HL-60 (cell line): ENCODE measurements at places on chromosomes 1 and 21.

- DNase-seq = no peak
These were observed 392 bp downstream of the GSTM2 start for GRCh38 chr1:109668123-109668775.

DNA sequence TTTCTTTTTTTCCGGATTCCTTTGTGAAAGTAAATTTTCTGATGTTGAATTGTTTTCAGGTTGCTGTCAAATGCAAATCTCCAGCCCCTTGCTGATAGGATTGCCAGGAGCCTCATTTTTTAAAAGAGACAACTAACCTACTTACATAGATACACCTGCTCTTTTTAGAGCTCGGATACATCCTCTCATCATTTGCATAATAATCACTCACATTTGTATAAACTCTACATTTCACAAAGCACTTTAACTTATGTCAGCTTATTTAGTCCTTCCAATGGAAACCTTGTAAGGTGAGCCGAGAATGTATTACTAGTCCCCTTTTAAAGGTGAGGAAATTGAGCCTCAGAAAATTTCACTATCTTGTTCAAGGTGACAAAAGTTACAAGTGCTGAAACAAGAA, 84.8 kb downstream of the KCTD3 start:
- DNase-seq = no peak

- no peak for DNase-seq
These were observed 88.2 kb upstream of the ABCD3 start for GRCh38 chr1:94329986-94330385.

DNA sequence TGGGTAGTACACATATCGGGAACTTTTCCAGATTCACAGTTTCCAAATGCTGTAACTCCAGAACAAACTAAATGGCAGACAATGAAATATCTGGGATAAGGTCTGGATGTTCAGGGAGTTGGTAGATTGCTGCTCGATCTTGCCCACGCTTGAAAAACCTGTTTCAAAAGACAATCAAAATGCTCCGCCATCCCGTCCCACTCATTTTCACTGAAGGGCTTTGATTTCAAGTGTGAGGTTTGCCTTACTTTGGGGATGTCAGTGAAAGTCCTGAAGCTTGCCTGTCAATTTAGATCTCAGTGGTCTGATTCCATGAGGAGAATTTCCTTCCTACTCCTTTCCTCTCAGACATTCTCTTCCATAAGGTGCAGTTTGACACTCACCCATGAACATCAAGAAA, 236.3 kb upstream of the KCNK2 start:
- no peak for DNase-seq

DNA sequence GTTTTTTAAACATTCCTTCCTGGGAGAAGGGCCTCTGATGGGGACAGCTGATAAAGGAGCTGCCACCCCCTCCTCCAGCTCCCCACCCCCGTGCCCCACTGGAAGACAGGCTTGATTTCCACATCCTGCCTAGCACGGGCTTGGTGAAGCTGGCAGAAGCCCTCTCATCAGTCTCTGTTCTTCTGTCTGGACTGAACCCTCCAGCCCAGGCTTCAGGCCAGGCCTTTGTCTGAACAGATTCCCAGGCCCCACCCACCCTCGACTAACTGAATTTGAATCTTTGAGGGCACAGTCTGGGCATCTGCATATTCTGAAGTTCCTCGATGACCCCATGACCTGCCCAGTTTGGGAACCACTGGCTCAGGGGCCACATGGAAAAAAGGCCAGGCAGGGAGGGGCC, 75.3 kb downstream of the CD58 start:
- DNase-seq = no peak

- no peak for DNase-seq
These were observed 143.0 kb downstream of the RERE start for GRCh38 chr1:8674481-8674880.

- DNase-seq = no peak
These were observed 106.9 kb upstream of the F3 start for GRCh38 chr1:94648225-94649007.

DNA sequence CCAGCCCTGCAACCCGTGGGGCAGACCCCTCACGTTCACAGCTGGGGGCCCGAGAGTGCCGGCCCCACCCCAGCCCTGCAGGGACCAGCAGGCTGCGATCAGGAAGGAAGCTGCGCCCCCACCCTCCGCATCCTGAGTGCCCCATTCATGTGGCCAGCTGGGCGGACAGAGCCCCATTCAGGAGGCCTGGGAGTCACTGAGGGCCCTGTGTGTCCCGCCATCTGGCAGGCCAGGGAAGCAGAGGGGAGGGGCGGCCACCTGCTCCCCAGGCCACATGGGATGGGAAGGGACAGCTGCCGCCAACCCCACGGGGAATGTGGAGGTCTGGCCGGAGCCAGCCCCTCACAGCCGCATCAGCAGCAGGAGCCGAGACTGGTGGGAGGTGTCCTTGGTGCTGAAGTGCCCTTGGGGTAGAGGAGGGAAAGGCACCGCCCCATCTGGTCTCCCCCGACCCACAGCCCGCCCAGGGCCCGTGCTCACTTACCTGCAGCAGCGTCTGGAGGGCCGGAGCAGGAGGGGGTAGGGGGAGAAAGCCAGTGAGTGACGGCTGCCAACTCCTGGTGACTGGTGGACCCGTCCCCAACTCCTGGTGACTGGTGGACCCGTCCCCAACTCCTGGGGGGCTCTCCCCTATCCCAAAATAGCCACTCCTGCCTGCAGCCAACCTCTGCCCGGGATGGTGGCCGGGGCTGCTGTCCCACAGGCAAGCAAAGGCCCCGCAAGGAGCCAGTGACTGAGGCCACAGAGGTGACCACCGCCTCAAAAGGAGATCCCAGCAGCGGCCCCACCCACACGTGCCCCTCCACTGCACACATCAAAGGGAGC, 8.7 kb downstream of the ACAP3 start:
- DNase-seq = no peak

- peak; percentile 18 for DNase-seq
These were observed 182.4 kb downstream of the MIS18A start for GRCh38 chr21:32096411-32096810.

GRCh38 chr21:41983229-41983628, 26.9 kb downstream of the ZBTB21 start:
- no peak for DNase-seq

GRCh38 chr1:116252785-116253184, 120.3 kb upstream of the ATP1A1 start:
- DNase-seq = no peak

- no peak for DNase-seq
These were observed 366.8 kb downstream of the PTBP2 start for GRCh38 chr1:97088391-97088790.

DNA sequence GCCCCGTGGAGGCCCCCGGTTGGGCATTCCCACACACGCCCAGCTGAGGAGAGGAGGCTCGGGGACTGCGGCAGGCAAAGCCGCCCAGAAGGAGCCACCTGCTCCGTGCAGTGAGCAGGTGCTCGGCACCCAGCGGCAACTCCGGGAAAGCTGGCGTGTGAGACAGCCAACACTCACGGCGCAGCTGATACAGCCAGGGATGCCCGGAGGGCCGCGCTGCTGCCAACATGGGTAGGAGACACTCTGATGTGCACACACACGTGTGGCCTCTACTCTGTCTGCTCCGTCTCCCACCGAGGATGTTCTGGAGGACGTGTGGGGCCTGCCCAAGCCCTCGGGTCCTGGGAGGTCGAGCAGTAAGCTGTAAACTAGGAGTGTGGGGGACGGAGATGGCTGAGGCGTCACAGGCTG, 12.9 kb downstream of the MORN1 start:
- DNase-seq = no peak

- DNase-seq = peak; percentile 97
These were observed 5.3 kb downstream of the ADIPOR1 start for GRCh38 chr1:202952818-202953217.

GRCh38 chr1:185376288-185376687, 59.2 kb upstream of the IVNS1ABP start:
- DNase-seq = no peak

DNA sequence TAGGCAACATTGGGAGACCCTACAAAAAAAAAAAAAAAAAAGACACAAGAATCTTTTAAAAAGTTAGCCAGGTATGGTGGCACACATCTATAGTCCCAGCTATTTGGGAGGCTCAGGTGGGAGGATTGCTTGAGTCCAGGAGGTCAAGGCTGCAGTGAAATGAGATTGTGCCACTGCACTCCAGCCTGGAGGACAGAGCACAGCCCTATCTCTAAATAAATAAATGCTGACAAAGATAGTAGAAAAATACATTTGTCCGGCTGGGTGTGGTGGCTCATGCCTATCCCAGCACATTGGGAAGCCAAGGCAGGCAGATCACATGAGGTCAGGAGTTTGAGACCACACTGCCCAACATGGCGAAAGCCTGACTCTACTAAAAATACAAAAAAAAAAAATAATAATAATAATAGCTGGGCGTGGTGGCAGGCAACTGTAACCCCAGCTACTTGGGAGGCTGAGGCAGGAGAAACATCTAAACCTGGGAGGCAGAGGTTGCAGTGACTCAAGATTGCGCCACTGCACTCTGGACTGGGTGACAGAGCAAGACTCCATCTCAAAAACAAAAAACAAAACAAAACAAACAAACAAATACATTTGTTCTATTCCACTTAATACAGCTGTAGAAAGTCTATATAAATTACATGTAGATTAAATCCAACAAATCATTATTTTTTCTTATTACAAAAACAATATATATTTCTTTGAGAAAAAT, 48.5 kb downstream of the PHACTR4 start:
- no peak for DNase-seq

GRCh38 chr1:197619008-197619640, 156.2 kb downstream of the DENND1B start:
- no peak for DNase-seq

- no peak for DNase-seq
These were observed 59.1 kb downstream of the HFM1 start for GRCh38 chr1:91345395-91346005.

DNA sequence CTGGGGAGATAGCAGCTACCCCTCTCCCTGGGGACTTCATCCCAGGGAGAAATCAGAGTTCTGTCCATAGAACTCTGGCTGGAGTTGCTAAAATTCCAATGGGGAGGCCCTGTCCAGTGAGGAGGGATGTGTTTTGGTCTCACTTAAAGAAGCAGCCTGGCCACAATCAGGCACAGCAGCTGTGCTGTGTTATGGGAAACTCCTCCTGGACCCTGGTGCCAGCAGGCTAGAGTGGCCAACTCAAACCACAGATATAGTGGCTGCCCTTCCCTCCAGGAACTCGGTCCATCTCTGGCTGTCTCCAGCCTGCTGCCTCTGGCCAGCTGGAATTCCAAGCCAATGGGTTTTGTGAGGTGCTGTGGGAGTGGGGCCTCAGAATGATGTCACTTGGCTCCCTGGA, 37.4 kb upstream of the SAMD11 start:
- DNase-seq = no peak

DNA sequence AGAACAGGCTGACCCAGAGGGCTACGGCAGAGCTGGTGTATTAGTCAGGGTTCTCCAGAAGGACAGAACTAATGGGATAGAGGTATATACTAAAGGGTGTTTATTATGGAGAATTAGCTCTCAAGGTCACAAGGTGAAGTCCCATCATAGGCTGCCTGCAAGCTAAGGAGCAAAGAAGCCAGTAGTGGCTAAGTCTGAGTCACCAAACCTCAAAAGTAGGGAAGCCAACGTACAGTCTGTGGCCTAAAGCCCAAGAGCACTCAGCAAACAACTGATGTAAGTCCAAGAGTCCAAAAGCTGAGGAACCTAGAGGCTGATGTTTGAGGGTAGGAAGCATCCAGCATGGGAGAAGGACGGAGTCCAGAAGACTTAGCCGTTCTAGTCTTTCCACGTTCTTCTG, 179.2 kb downstream of the BACH1 start:
- DNase-seq = peak; percentile 17

GRCh38 chr1:210446479-210446878, 117.8 kb downstream of the HHAT start:
- no peak for DNase-seq

- DNase-seq = no peak
These were observed 56.9 kb upstream of the LBR start for GRCh38 chr1:225484657-225485214.

- DNase-seq = no peak
These were observed 738.4 kb downstream of the MATN1 start for GRCh38 chr1:29984862-29985605.

GRCh38 chr1:111653709-111654108, 34.1 kb downstream of the RAP1A start:
- peak; percentile 55 for DNase-seq

- no peak for DNase-seq
These were observed 82.2 kb downstream of the FMN2 start for GRCh38 chr1:240173836-240174235.

DNA sequence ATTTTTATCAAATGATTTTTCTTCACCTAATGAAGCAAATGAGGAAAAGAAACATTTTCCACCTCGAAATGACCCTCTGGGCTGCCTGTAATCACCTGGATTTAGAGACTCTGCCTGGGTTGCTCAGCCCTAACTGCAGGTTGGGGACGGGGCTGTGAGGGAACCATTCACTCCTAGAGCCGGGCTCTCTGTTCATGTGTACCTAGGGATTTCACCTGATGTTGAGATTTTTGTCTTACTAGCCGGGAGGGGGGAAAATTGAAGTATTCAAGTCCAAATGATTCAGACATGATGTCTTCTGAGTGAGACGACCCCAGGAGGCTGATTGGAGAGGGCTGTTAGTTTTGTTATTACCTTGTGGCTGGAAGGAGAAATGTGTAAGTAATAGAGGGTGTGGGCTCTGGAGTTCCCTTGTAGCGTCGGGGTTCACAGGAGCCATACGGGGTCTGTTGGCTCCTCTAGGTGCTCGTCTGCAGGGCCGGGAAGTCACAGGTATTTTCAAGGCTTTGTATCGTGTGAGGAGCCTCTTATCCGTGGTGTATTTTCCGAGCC, 42.3 kb upstream of the PWP2 start:
- DNase-seq = no peak

DNA sequence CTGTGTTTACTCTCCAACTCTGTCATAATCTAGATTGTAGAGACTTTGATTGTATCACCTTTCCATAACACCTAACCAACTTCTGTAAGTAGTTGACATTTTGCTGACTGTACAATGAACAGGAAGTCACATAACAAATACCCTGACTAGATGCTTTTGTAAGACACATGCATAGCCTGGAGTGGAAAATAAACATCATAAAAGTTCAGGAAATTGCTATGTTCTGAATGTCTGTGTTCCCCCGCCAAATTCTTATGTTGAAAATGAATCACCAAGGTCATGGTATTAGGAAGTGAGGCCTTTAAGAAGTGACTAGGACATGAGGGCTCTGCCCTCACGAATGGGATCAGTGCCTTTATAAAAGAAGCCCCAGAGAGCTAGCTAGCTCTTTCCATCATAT, 40.4 kb upstream of the ZSWIM5 start:
- DNase-seq = no peak

- peak; percentile 29 for DNase-seq
These were observed 4.1 kb downstream of the AXDND1 start for GRCh38 chr1:179369751-179370341.

- DNase-seq = no peak
These were observed 135.9 kb upstream of the KCNK2 start for GRCh38 chr1:214946615-214947014.

DNA sequence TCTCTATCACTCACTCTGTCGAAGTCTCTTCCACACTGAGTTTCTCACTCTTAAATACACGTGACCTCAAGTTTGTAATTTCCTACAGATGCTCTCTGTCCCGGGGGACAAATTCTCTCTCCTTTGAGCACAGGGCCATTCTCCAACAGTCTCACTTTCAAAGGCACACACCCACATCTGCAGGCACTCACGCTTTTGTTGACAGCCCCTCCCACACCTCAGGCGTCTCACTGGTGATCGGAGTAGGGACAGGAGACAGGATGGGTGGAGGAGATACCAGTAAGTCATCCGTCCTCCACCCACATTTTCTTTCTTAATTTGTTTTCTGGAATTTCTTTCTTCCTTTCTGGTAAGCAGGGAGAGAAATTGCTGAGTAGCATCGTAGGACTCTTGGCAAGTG, 40.6 kb upstream of the GREM2 start:
- no peak for DNase-seq
